CMK (cell line): ENCODE measurements at places on chromosomes 2 and 18.

- DNase-seq = no peak
These were observed 67.8 kb downstream of the PSMG2 start for GRCh38 chr18:12770469-12771219.

- no peak for DNase-seq
These were observed 36.0 kb upstream of the WIPF1 start for GRCh38 chr2:174633623-174633930.

DNA sequence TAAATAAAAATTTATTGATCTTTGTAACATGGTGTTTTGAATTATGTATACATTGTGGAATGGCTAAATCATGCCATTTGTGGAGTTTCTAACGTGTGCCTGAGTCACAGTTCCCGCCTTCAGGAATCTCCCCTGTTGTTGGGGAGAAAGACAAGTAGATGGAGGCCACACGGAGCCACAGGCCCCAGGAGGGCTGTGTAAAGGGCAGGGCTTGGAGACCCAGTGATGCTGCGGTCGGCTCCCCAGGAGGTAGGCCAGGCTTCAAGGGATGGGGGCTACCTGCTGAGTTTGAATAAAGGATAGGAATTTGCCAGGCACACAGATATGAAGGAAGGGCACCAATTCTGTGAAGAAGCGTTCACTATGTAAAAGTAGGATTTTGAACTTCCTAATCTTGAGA is 257.1 kb downstream of the GBX2 start:
- no peak for DNase-seq

DNA sequence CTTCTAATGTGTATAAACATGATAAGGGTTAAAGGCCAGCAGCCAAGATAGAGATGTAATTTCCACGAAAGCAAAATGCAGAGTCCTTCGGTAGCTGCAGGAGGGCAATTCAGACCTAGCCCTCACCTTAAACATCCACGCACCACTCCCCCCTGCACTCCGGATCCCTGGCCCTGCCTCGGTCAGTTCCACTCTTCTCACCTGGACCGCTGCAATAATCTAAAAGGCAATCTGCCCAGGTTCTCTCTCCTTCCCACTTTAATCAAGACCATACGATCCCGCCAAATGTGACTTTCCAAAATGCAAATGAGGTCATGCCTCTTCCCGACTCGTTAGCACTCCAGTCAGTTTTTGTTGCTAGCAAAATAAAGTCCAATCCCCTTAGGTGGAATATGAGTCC is 485.2 kb downstream of the EIPR1 start:
- no peak for DNase-seq

DNA sequence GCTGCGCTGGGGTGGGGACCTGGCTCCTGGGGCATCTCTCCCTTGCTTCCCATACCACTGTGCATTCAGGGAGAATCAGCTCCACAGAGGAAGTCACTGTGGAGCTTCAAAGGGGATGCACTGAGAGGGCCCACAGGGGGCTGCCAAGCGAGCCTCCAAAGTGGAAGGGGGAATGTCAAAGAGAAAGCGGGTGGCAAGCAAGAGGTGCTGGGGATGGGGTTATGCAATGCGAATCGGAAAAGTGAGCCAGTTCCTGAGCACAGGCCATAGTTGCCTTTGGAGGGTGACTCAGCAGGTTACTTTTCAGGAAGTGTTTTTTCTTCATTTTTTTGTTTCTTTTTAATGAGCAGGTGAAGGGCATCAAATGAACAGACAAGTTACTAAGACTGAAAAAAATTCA is 17.6 kb downstream of the PMAIP1 start:
- no peak for DNase-seq

- DNase-seq = no peak
These were observed 31.8 kb downstream of the NYAP2 start for GRCh38 chr2:225431105-225431863.

DNA sequence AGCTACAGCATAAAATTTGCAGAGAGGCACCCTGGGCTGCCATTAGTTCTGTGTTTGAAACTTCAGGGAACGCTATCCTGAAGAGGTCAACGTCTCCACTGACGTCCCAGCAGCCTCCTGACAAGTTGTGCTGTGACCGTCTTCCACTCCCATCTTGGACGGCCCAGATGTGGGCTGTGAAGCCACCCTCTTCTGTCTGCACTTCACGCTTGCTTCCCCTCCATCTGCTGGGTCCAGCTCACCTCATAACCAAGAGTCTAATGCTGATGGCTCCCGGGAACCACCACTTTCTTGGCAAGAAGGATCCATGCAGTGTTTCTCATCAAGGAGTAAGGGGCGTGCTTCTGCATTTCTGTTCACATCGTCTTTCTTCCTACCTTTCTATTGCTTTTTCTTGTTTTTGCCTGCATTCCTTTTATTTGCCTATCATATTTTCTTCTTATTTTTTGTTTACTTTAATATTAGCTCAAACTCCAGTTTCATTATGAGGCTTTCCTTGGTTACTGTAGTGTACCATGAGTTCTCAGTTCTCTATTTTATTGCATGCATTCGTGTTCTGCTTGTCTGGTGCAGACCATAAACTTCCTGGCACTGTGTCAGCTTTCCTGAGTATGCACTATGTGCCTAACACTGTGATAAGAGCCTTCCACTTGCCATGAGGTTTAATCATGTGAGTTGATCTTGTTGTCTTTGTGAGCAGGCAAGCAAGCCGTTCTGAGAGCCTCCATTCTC is 631.8 kb upstream of the RAB6C start:
- DNase-seq = no peak

GRCh38 chr2:71888751-71889445 is 258.8 kb downstream of the CYP26B1 start:
- no peak for DNase-seq

GRCh38 chr2:46351750-46352138 is 54.5 kb downstream of the EPAS1 start:
- no peak for DNase-seq

- no peak for DNase-seq
These were observed 1.3 kb downstream of the TMEM131 start for GRCh38 chr2:97994476-97994875.

GRCh38 chr18:11040823-11041656 is 108.3 kb downstream of the PIEZO2 start:
- DNase-seq = peak; percentile 9

GRCh38 chr2:66547118-66547517 is 112.2 kb downstream of the MEIS1 start:
- no peak for DNase-seq

- DNase-seq = no peak
These were observed 57.3 kb downstream of the IRS1 start for GRCh38 chr2:226742347-226742746.
